ENCODE measurements at places on chromosomes 1 and 21.

DNA sequence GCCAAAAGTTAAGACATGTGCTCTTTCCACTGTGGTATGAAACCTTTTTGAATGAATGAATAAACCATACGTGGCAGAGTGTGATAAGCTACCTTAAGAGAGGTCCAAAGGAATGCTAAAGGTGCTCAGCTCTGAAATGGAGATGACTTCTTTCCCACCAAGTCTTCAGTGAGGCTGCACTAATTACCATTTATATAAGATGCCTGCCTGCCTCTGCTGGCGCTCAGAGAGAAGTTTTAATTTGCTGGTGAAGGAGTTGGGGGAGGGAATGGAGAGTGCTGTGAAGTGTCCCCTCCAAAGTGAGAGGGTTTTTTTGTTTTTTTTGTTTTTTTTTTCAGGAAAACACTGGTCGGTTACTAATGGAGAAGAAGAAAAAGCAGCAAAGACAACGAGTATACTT is 559.0 kb downstream of the OMA1 start:
- no peak for DNase-seq

- no peak for DNase-seq
Observed at GRCh38 chr1:21325231-21325718, 35.0 kb upstream of the ECE1 start.

- no peak for DNase-seq
Observed at GRCh38 chr1:222165629-222166028, 382.3 kb downstream of the HHIPL2 start.

- DNase-seq: no peak
Observed at GRCh38 chr21:31713973-31714740, 17.8 kb downstream of the SCAF4 start.

DNA sequence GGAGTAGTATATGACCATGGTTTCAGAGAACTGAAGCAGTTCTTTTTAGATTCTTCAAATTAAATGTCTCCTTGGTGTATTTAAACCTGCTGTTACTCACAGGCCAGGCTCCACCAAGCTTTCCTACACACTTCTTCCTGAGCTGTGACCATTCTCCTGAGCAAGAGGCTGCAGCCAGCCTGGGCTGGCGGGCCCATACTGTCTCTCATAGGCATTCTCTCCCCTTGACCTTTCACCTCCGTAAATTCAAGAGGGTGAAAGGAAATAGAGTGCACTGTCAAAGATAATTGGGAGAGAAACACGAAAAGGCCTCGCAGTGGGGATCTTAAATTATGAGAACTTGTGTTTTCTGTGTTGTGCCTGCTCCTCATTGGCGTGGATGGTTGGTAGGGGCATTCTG is 2.3 kb downstream of the ARF1 start:
- DNase-seq: no peak

DNA sequence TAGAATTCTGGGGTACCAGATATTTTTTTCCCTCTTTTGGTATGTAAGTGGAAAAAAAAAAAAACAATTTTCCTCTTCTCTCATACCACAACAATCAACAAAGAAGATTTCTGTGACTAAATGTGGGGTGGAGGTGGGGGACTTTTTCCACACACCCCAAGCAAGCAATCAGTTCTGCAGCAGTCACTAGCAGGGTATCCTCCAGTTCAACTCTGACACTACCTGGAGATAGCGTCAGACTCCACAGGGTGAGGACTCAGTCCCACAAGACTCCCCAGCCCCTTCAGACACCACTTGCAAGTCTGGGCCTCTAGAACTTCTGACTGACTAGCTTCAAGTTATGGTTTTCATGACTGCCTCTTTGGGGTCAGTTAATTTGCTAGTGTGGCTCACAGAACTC is 6.2 kb downstream of the DHX9 start:
- DNase-seq: no peak

DNA sequence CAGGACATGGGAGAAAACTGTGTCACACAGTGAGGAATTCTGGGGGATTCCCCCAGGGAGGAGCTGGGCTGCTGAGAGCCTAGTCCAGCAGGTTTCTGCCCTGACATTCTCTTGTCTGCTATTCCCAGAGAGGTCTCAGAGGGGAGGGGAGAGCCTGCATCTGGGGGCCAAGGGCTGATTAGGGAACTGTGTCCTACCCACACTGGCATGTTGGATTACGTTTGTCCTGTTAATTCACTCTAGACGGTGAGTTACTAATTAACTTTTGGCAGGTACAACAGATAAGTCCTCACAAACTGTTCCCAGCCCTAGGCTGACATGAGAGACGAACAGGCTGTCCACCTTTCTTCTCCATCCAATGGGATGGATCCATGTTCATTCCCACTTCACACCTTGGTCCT is 2.6 kb upstream of the SH3BGRL3 start:
- DNase-seq: no peak

- DNase-seq: peak; percentile 53
Observed at GRCh38 chr1:30753660-30754123, 3.9 kb downstream of the LAPTM5 start.

DNA sequence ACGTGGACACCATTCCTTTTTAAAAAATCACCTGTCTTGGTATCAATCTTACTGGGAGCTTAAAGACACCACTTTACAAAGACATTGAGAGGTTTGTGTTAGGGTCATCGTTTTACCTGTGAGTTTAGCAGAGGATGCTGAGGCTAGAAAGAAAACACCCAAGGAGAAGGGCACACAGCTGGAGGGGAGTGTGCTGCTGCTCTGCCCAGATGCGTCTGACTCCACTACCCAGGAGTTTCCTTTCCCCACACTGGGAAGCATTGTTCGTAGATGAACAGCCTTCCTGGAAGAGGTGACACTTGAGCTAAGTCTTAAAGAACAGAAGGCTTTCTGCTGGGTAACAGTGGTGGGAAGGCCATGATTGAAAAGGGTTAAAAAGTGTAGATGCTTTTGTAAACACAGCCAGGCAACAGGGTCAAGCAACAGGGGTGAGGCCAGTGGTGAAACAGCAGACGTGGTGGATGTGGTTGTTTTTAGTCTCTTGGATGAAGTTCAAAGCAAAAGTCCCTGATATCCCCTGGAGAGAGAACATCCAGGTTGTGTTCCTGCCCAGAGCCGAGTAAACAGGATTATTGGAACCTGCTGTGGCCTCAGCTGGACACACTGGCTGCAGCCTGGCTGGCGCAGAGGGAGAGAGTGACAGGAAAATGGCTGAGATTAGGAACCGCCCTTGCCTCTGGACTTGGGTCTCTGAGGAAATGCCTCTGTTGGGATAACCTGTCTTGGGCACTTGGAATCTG is 198.6 kb upstream of the JUN start:
- DNase-seq: no peak

GRCh38 chr1:116167625-116168276 is 56.6 kb downstream of the MAB21L3 start:
- DNase-seq: no peak

GRCh38 chr1:2132222-2133038 is 62.1 kb downstream of the FAAP20 start:
- no peak for DNase-seq

DNA sequence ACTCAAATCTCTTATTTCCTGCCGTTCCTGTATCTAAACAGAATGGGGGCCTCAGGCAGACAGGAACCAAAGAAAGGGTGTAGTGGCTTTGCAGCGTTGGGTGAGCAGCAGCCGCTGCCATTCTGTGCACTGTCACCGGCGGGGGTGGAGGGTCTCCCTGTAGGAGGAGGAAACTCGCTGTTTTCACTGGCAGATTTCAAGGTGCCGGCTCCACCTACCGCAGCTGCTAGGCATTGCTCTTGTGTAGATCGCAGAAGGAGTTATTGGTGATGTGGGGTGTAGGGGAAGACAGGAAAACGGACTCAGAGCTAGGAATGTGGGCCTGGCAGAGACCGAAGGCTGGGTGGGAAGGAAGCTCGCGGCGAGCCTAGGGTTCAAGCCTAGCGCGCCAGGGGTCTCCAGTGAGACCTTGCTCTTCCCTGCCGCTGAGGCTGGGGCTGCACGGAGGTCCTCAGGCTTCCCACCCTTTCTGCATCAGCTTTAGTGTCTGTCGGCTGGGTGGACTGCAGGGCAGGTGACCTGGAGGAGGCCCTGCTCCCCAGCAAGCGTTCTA is 20.8 kb downstream of the ATP5PO start:
- DNase-seq: peak; percentile 20

- no peak for DNase-seq
Observed at GRCh38 chr1:64090436-64090835, 113.0 kb upstream of the UBE2U start.

- no peak for DNase-seq
Observed at GRCh38 chr1:184052194-184052559, 647 bp downstream of the TSEN15 start.

DNA sequence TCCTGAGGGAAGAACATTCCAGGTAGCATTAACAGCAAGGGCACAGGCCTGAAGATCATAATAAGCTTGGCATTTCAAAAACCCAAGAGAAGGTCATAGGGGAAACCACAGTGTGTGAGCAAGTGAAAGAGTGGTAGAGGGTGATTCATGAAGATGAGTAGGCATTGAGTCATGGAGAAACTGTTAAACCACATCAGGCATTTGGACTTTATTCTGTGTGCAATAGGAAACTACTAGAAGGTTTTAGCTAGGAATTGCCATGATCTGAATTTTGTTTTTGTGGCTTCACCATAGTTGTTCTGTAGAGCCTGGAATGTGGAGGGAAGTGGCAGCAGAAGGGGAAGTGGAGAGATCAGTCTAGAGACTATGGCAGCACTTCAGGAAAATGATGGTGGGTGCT is 359.0 kb upstream of the PTBP2 start:
- no peak for DNase-seq

- no peak for DNase-seq
Observed at GRCh38 chr1:223288826-223289225, 75.2 kb downstream of the SUSD4 start.

DNA sequence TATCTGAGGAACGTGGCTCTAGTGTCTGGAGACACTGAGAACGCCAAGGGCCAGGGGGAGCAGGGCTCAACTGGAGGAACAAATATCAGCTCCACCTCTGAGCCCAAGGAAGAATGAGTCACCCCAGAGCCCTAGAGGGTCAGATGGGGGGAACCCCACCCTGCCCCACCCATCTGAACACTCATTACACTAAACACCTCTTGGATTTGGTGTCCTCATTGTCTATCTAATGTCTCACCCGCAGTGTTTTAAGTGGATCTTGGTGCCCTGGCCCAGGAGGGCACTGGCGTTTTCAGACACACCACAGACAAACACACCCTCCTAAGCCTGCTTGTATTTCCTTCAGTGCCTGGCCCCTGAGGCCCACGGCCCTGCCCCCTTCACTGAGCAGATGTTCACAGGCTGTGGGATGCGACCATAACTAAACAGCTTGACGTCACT is 2.2 kb upstream of the FALEC start:
- no peak for DNase-seq

- DNase-seq: no peak
Observed at GRCh38 chr1:100009458-100009857, 39.7 kb downstream of the SLC35A3 start.

DNA sequence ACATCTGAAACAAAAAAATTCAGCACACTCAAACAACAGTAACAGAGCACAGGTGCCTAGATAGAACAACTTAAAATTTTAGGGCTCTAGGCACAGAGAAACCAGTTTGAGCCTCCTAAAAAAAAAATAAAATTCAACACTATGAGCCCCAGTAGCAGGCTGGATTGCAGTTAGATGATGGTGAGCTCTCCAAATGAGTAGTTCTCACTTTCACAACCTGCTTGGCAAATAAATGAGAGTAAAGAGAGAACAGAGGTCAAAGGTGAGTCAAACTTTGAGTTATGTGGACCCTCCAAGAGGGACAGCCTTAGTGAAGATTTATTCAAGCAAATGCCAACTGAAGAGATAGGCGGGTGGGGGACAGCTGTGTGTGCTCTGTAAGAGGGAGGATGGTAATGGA is 3.6 kb downstream of the BEND5 start:
- DNase-seq: no peak

DNA sequence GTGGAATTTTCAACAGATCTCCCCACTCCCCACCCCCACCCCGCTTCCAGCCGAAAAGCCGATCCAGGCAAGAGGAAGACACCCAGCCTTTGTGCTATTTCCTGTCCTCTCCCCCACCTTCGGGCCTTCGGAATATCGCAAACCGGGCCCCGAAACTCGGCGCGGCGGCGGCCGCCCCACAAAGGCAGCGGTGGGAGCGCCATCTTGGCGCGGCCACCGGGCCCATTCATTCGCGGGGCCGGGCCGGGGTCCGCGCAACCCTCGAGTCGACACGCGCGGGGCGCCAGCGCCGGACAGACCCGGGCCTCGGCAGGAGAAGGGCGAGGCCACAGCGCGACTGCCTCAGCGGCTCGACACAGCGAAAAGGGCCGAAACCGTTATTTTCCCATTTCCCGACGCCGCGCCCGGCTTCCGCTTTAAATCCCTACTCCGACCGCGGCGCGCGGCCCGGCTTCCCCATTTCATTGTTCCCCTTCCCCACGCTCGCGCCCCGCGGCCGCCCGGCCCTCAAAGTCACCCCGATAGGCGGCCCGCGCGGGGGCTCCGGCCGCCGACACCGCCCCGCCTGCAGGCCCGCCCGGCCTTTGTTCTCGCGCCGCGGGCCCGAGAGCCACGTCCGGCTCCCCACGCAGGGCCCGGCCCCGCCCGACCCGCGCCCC is 911 bp downstream of the GNB1 start:
- DNase-seq: peak; percentile 40

DNA sequence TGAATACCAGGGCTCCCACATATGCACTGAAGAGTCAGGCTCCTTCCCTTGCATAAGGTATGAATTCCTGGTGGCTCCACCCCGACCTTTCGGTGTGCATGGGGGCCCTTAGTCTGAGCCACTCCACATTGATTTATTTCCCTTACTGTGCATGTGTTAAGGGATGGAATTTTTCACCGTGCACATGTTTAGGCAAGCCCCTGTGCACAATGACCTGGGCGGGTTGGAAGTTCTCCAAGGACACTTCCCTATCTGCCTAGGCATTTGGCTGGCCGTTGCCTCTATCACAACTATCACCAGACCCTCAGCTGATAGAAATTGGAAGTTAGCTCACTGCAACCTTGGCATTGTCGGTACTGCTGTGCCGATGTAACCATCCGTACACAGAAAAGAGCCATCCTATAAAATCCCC is 9.7 kb downstream of the S100A6 start:
- no peak for DNase-seq

DNA sequence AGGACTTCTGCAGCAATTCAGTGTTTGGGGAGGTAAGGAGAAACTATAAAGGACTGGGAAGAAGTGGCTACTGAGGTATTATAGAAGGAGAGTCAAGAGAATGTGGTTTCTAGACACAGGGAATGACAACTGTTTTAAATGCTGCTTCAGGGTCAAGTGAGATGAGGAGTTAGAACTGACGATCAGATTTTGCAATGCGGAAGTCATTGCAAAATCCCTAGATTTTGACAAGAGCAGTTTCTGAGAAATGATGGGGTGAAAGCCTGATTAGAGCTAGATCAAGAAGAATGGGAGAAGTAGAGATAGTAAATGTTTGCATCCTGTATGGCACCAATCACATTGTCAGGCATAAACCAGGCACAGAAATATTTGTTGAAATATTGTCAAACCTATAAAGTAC is 4.7 kb upstream of the TSNAX start:
- DNase-seq: no peak

GRCh38 chr1:233668146-233668724 is 54.3 kb downstream of the KCNK1 start:
- no peak for DNase-seq

DNA sequence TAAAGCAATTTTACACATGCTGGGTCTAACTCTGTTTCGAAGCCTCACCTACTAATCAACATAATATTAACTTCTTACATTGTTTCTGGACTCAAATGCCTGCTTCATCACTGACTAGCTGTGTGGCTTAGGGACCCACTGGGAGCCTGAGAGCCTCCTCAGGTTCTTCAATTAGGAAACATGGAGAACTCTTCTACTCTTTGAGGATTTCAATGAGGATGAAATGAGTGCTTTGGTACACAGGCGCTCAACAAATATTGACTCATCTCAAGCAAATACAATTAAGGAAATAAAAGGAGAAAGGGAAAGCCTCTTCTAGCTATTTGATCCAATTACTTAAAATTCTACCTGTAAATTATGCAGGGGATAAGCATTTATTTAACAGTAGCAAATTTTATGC is 84.4 kb upstream of the JAK1 start:
- DNase-seq: no peak

Data from central memory CD4-positive, alpha-beta T cell (primary cell).